ENCODE measurements at places on chromosomes 2 and 18.

GRCh38 chr2:157872791-157873190, 3.3 kb downstream of the ACVR1 start:
- no peak for DNase-seq

DNA sequence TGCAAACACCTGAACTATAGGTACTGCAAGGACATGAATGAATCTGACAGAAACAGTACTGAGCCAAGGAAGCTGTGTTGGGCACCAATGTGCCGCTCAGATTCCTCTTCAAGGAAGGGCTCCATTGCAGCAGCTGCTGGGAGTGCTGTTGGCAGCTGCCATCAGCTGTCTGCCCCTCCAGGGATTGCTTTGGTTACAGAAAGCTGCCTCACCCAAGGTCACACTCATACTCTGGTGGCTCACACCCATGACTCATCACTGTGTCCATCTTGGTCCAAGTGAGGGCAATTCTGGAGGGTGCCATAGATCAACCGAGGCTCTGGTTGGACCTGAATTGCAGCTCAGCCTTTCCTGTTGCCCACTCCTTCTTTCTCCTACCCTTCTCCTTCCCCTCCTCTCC, 24.4 kb upstream of the TRPM8 start:
- DNase-seq: no peak

DNA sequence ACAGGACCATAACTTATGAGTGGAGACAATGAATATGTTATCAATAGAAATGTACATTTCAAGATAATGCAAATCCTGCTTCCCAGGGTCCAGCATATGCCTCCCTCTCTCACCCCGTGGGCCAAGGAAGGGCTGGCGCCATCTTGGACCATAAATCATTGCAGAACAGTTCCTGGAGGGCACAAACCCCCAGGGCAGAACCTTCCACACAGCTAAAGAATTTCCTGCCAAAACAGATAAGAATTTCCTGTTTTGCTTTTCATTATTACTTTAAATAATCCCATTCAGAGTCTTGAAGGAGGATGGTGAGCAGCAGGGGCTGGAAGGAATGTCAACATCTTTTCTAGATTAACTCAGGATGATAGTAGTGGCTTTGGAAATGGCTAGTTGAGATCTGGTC, 53.7 kb downstream of the EHD3 start:
- no peak for DNase-seq

DNA sequence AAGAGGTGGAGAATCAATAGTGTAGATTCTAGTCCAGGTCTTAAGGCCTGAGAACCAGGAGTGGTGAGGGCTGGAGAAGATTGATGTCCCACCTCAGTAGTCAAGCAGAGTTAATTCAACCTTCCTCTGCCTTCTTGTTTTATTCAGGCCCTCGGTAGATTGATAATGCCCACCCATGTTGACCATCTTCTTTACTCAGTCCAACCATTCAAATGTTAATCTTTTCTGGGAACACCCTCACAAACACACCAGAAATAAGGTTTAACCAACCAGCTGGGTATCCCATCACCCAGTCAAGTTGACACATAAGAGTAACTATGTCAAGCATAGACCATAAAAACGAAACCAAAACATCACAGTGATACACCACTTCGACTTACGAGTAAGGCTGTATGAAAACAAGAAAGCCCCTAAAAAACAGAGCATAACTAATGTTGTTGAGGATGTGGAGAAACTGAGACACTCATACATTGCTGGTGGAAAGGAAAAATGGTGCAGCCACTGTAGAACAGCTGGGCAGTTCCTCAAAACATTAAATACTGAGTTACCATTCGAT, 57.5 kb downstream of the SLC35F5 start:
- peak; percentile 67 for DNase-seq

DNA sequence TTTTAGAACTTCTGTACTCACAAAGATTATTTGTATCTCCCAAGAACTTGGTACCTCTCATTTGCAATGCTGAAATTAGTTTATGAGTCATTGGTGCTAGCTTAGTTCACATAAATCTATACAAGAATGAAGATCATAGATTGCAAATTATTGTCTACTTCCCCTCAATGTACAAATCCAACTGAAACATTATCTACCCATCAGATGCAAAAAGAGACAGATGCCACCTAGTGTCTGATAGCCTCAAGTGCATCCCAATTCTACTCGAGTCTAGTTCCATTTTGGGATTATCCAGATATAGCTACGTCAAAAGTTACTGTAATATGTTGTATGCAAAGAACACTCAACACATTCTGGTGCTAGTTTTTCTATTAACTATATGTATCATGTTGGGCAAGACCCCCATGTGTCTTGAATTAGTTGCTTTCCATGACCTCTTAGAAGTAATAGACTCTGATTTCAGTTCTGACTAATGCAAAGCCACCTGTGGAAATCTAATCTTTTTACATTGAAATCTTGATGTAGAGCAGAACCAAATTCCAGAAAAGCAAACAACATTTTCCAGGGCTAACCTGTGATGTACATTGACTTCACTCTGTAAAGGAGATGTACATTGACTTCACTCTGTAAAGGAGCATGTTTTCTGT, 210.0 kb downstream of the RBM43 start:
- peak; percentile 45 for DNase-seq

GRCh38 chr18:72336786-72337185, 207.4 kb downstream of the CBLN2 start:
- DNase-seq: no peak

- peak; percentile 23 for DNase-seq
Observed at GRCh38 chr2:202608142-202608852, 26.5 kb upstream of the FAM117B start.

DNA sequence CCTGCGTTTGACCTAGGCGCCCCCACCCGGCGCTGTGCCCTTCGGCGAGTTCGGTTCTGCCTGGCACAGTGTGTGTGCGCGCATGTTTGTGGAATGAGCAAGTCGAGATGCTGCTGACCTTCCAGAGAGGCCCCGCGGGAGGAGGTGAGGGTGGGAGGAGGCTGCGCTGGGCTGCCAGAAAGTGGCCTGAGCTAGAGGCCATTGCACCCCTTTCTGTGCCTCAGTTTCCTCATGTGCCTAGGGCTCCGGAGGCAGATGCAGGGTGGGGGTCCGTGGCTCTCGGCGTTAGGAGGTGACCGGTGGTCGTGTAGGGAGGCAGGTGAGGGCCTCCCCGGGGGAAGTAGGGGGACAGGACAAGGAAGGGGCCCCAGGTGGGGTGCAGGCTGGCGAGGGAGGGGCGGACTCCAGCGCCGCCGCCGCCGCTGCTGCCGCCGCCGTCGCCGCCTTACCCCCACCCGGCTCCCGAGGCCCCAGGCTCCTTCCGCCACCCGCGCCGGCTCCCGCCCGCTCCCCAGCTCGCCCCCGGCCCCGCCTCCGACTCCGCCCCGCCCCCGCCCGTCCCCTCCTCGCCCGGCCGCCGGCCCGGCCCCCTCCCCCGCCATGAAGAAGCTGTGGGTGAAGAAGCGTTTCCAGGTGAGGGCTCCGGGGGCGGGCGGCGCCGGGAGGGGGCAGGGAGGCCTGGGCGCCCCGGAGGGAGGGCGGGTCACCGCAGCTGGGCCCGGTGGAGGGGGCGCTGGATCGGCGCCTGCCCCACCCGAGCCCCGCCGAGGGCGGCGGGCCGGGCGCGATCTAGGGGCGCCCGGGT, 7.0 kb downstream of the SPEG start:
- DNase-seq: peak; percentile 86

- DNase-seq: no peak
Observed at GRCh38 chr2:108182489-108182888, 57.3 kb upstream of the SULT1C3 start.

- DNase-seq: no peak
Observed at GRCh38 chr18:25019086-25019860, 332.7 kb downstream of the ZNF521 start.

- no peak for DNase-seq
Observed at GRCh38 chr2:104413890-104414289, 440.0 kb upstream of the POU3F3 start.

- DNase-seq: no peak
Observed at GRCh38 chr18:27931535-27931934, 245.4 kb downstream of the CDH2 start.

GRCh38 chr2:74712223-74713053, 58.4 kb downstream of the SEMA4F start:
- no peak for DNase-seq

DNA sequence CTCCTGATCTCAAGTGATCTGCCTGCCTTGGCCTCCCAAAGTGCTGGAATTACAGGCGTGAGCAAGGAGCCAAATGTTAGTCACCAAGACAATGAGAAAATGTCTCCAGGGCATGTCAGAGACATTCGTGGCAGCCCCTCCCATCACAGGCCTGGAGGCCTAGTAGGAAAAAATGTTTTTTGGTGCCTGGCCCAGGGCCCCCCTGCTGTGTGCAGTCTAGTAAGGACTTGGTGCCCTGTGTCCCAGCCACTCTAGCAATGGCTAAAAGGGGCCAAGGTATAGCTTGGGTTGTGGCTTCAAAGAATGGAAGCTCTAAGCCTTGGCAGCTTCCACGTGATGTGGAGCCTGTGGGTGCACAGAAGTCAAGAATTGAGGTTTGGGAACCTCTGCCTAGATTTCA, 12.5 kb upstream of the TXNL4A start:
- no peak for DNase-seq

DNA sequence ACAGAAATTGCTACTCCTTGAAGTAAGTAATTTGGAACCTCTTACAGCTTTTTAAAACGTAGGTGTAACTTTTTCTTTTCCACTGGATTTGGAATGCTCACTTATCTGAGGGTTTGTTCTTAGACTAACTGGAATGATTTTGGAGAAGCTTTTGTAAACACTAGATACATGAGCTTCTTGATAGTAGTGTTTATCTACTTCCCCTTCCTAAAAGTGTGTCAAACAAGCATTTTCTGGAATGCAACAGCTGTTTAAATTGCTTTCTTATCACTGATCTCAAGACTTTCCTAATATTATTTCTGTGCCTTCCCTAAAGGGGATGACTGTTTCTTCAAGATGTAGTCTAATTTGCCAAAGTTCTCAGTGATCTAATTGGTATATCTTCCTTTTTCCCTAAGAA, 282.6 kb downstream of the CCDC178 start:
- no peak for DNase-seq

DNA sequence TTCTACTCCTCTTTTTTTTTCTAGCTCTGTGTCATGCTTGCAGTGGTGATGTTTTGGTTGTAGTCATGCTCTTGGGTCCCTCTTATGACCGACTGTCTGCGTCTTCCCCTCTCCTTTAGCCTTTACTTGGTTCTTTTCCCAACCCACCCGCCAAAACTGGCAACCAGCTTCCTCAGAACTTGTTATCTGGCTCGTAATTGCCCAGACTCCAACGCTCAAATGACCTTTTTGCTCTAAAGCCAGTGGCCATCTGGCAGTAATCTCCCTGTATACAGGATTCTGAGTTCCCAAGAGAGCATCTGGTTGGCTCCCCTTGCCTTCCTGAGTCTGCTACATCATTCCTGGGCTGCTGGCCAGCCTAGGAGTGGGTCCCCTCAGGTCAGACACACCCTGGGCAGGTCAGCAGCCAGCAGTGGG, 147.2 kb downstream of the MGAT5 start:
- DNase-seq: no peak

DNA sequence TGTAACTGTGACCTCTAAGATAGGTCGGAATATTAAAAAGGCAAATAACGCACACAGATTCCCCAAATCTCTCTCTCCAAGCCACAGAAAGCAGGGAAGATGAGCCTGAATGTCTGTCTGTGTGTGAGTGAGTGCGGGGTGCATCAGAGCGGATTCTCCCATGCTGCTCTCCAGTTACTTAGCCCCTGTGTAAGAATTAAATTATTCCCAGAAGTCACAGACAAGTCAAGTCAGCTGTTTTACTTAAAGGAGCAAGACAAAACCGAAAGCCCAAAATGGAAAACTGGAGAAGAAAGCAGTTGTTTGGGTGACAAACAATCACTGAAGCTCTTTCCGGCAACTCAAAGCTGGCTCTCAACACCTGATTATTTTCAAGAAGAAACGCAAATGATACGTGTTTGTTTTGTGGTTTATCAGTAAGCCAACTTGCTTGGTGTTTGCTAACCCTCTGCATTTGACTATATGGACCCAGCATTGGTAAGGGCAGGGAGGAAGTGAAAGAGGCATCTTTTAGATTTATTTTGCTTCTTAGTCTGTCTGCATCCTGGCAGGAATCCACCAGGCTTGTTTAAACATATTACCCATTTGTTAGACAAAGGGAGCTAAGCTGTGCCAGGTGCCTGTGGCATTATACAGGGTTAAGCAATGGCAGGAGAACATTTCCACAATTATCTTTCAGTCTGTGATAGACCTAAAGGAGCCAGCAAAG, 121.5 kb upstream of the CREB1 start:
- DNase-seq: no peak

GRCh38 chr2:141001750-141002149, 1129.1 kb downstream of the LRP1B start:
- DNase-seq: no peak

- no peak for DNase-seq
Observed at GRCh38 chr2:85188852-85189251, 55.7 kb downstream of the TCF7L1 start.

- DNase-seq: peak; percentile 81
Observed at GRCh38 chr2:230942920-230943896, 18.2 kb upstream of the GPR55 start.

DNA sequence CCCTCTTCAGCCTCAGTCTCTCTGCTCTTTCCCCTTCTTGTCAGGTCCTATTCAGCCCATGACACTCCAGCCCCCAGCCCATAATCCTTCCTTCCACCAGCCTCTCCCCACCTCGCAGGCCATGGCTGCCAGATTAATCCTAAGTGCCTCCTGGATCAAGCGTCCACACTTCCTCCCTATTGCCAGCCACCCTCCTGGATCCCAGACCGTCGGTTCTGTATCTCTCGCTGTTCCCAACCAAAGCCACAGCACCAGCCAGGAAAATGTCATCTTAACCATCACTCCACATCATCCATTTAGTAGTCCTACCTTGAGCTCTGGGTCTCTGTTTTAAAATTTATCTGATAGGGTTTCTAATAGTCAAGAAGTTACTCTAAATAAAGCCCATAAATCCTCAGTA, 49.5 kb downstream of the NDUFA10 start:
- no peak for DNase-seq

- DNase-seq: no peak
Observed at GRCh38 chr18:25736516-25736915, 353.9 kb downstream of the SS18 start.

GRCh38 chr2:214328941-214329340, 81.9 kb upstream of the VWC2L start:
- DNase-seq: no peak

DNA sequence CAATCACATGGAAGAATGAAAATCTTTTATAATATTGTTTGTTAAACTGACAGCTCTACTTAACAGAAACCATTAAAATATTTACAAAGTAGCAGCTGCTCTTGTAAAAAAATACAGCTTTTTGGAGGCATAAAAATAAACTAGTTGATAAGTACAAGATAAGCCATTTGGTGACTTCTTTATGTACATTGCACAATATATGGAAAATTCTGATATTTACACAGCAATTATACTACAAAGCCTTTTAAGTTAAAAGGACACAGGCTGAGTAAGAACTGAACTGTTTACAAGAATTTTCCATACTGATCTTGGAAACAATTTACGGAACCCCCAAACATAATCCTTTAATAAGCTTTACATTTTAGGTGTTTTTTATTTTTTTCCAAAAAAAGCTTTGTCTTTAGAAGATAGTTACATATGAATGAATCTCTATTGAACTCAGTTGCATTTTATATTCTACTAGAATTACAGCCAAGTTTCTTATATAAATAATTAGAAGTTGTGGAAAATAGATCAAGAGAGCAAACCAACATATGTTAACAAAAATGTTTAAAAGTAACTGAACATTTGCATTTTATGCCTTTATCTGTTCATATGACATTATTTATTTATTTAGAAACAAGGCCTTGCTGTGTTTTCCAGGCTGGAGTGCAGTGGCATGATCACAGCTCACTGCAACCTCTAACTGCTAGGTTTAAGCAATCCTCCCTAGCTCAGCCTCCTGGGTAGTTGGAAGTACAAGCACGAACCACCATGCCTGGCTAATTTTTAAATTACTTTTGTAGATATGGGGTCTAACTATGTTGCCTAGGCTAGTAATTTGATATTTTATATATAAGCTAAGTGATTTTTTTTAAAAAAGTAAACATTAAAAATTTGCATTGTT, 142.5 kb downstream of the OTX1 start:
- no peak for DNase-seq
